Activated T-helper 9 cell treated with anti-CD3 and anti-CD28 coated beads, Interleukin-2, amount 50 U/mL, for 16 hours (primary cell): ENCODE measurements at places on chromosomes 2 and 18.

GRCh38 chr2:20643060-20643459, 7.8 kb downstream of the HS1BP3 start:
- DNase-seq = no peak

GRCh38 chr2:143217512-143218115, 88.4 kb downstream of the ARHGAP15 start:
- DNase-seq = no peak

GRCh38 chr2:101806701-101807100, 109.2 kb downstream of the MAP4K4 start:
- no peak for DNase-seq

DNA sequence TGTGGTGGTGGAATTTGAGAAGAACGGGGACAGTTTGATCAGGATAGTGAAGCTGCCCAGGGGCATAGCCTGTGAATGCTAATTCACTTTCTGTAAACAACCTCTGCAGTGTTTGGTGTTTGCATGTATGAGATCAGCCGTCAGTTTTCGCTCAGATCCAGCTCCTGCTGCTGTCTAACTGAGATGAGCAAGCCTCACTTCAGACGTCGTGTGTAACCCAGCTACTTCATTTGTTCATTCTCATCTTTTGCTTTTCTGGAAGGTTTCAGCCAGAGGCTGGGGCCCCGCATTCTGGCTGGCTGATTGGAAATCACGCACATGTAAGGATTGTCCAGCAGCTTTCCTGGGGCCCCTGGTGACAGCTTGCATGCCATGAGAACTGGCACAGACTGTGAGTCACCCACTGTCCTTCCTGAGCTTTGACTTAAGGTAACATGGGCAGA, 48.9 kb downstream of the LDLRAD4 start:
- no peak for DNase-seq

GRCh38 chr2:241874277-241874925, 4.9 kb downstream of the RTP5 start:
- no peak for DNase-seq

DNA sequence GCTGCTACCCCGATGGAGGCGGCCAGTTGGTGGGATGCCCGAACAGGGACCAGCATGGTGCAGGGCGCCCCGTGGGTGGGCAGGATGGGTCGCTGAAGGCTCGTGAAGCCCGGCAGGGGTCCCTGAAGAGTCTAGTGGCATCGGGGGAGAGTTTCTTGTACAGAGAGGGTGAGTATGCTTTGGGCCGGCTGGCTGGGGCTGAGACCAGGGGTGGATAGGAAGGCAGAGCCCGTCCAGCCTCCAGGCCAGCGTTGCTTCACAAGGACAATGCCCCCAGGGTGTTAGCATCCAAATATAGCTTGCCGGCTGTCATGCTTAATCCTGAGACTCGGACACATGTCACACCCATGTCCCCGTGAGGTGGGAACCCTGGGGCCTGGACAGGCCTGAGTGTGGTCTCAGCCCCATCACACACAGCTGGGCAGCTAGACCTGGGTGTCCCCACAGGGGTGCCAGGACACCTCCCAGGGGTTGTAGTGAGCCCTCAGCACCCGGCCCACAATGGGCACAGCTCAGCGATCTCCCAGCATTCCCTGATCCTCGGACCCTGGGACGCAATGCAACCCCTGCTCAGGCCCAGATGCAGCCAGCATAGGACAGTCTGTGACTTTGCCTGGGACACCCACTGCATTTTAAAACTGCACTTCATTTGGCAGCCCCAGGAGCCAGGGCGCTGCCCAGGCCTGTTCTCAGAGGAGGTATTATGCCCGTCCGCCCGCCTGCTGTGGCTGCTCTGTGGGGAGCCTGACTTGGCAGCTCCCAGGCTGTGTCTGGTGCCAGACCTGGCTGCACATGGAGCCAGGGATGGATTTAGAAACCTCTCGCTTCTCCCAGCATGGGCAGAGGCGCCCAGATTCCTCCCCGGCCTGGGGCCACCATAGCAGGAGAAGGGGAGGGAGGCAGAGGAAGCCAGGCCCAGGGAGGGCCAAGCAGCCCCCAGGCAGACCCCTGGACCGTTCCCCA, 36.4 kb downstream of the RAMP1 start:
- no peak for DNase-seq

- DNase-seq = peak; percentile 61
These were observed 89.5 kb downstream of the ZFP36L2 start for GRCh38 chr2:43136876-43137275.

GRCh38 chr18:63508596-63508995, 31.8 kb downstream of the SERPINB5 start:
- DNase-seq = no peak

DNA sequence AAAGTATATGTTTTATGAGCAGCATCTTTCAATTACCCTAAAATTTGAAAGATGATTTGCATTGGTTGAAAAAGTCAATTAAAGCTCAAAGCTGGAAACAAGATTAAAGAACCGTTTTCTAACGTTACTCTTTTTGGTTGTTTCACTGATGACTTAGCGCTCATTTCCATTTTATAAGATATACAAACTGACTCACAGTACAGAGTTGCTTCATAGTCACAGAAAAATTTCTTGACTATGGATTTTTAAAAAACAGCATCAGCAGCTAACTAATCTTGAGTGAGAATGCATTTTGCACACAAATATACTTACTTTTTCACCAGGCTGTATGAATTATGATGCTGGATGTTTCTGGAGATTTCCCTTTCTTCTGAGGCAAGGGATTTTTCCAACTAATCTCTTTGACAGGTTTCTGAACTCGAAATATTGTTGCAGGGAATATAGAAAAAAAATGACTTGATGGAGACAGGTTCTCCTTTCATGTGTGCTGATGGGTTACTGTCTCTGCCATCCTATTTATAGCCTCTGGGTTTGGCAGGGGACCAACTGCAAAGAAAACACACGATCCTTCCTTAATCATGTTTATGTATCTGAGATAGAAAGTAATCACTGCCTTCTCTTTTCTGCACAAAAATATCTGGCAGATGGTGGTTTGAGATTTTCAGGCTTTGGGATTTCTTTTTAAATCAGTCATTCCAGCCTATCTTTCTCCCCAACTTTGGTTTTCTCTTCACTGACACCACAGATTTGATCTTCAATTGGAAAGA, 129.4 kb upstream of the DAPL1 start:
- no peak for DNase-seq

DNA sequence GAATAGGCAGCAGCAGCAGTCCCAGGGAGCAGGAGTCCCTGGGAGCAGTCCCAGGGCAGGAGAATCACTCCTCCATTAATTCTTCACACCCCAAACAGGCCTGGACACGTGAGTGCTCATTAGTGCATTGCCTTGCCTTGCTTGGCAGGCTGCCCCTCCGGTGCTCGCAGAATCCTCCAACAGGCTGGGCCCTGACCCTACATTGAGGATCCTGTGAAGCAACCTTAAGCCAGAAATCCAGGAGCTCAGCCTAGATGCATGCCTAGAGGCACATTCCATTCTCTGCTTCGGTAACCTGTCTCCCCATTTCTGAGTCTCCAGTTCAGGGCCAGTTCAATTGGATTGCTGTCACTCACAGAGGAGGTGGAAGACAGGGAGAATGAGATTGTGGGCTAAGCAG, 97.4 kb upstream of the LRATD1 start:
- no peak for DNase-seq

- DNase-seq = no peak
These were observed 25.7 kb downstream of the SRBD1 start for GRCh38 chr2:45585267-45585861.

GRCh38 chr2:185082749-185083148, 484.4 kb downstream of the ZNF804A start:
- DNase-seq = no peak
